ENCODE measurements at places on chromosomes 6 and 20. TPM values are rescaled to one million over a fixed set of nuclear protein-coding genes. Genes with fewer than 3 reads are reported as not detected.

The GPR6 gene
- not detected for total RNA-seq

The NHSL1 gene
- 0.71 TPM for total RNA-seq

The DLK2 gene
- 5.0 TPM for total RNA-seq

The ARMH2 gene
- not detected for total RNA-seq

The LAMP5 gene
- not detected for total RNA-seq

The SIRPD gene
- total RNA-seq: not detected

The ADGRF4 gene
- total RNA-seq: not detected

The TRIM15 gene
- total RNA-seq: not detected

The MEI4 gene
- not detected for total RNA-seq

The RAE1 gene
- total RNA-seq: 73.8 TPM

The CARMIL1 gene
- total RNA-seq: 1.2 TPM

The PGC gene
- total RNA-seq: 0.38 TPM

The TFAP2A gene
- 0.11 TPM for total RNA-seq

The SIGLEC1 gene
- total RNA-seq: 0.05 TPM

The CST2 gene
- not detected for total RNA-seq

The SLCO4A1 gene
- total RNA-seq: 36.5 TPM

The NMBR gene
- not detected for total RNA-seq

The PPP1R14C gene
- total RNA-seq: not detected

The CSE1L gene
- total RNA-seq: 141 TPM

The MUCL3 gene
- not detected for total RNA-seq

The UTRN gene
- total RNA-seq: 7.9 TPM

The IL17A gene
- 3.9 TPM for total RNA-seq

The OR5V1 gene
- total RNA-seq: not detected

The RSPH4A gene
- total RNA-seq: 0.40 TPM

The ZSWIM3 gene
- 3.0 TPM for total RNA-seq

The NKX2-2 gene
- total RNA-seq: not detected

The CYP24A1 gene
- not detected for total RNA-seq

The ZBP1 gene
- not detected for total RNA-seq

Measured in activated T-cell treated with anti-CD3 and anti-CD28 coated beads, Interleukin-2, amount 50 U/mL, for 4 hours (primary cell).